ENCODE measurements at places on chromosomes 2 and 18.
A peak's percentile ranks its signal among the peaks of the same experiment; 100 is the strongest.

- DNase-seq, result no peak
Observed at GRCh38 chr18:34709750-34710441, at the start of gene DTNA. Gene DTNA (plus strand): TSS chr18:34710298. CDS start chr18:34755977, 45,679 bp downstream.

- no peak for DNase-seq
Observed at GRCh38 chr18:36518839-36519238, 221.3 kb downstream of the FHOD3 start.

DNA sequence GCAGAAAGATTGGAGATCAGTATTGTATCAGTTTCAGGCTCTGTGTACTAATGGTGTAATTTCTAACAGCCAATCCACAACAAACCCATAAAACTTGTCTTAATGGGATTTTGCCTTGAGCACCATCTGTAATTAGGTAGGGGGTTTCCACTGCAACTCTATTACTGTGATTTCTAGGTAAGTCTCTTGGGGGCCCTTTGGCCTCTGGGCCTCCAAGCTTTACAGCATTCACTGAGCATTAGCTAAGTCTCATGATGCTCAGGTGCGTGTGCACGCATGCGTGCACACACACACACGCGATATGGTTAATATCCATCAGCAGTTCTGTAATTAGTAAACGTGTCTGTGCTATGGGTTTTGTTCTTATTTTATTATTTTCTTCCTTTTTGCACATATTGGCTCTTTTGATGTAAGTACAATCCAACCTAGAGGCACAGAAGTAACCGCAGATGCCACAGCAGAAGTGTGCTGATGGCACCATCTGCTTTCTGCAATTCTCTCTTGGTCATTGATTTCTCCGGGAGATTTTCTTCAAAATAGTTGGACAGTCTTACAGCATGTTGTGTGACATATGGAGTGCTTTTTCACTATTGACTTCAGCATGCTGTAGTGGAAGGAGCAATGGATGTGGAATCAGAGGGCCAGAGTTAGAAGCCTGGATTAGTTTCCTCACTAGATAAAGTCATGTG is 592.0 kb downstream of the LRRTM4 start:
- DNase-seq, result no peak

DNA sequence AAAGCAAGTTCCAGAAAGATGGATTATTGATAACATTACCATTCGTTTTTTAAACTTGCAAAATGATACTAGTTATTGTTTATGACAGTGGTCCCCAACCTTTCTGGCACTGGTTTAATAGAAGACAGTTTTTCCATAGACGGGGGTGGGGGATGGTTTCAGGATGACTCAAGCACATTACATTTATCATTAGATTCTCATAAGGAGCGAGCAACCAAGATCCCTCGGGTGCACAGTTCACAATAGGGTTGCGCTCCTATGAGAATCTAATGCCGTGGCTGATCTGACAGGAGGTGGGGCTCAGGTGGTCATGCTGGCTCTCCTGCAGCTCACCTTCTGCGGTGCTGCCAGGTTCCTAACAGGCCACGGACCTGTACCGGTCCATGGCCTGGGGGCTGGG is 86.2 kb downstream of the BCL2 start:
- DNase-seq, result no peak

- DNase-seq, result no peak
Observed at GRCh38 chr2:95315801-95316411, 18.8 kb downstream of the KCNIP3 start.

- DNase-seq, result no peak
Observed at GRCh38 chr2:190050001-190050400, 12.5 kb downstream of the MSTN start.

GRCh38 chr2:233199870-233200269 is 51.6 kb upstream of the ATG16L1 start:
- DNase-seq, result no peak

DNA sequence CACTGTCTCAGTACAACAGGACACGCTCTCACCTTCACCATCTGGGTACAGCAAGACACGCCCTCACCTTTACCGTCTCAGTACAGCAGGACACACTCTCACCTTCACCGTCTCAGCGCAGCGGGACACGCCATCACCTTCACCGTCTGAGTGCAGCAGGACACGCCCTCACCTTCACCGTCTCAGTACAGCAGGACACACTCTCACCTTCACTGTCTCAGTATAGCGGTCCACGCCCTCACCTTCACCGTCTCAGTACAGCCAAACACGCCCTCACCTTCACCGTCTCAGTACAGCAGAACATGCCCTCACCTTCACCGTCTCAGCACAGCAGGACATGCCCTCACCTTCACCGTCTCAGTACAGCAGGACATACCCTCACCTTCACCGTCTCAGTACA is 109.9 kb upstream of the CTDP1 start:
- no peak for DNase-seq

DNA sequence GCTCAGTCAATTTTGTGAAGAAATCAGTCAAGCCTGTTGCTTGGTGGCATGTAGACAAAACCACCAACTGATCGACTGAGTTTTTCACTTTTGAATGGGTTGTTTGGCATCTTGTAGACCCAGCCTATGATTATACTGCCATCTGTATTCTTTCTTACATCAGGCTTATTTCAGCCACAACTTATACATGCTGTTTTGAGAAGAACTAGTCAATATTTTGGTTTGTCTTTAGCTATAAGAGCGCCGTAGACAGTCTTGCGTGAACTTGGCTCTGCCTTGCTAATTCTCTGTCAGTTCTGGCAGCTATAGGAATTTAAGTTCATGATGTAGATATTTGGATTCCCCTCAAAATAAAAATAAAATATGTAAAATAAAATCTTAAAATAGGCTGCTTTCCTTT is 742.0 kb upstream of the FANCL start:
- DNase-seq, result no peak

DNA sequence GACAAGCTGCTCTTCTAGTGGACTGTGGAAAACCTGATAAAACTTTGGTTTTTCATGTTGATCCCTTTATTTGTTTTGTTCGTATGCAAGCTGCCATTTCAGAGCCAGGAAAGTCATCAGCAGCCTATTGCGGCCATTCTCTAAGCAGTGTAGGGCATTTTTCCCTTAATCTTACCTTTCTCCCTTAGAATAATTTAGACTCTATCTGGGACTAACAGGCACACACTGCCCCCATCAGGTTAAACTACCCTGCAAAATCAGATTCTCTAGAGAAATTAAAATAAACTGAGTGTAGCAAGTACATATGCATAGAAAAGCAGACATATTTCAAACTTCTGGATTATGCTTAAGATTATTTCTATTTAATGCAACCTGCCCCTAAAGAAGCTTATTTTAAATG is 347.5 kb downstream of the METTL4 start:
- DNase-seq, result no peak

- DNase-seq, result peak; percentile 65
Observed at GRCh38 chr2:223952280-223952968, 4.8 kb upstream of the MRPL44 start.

- no peak for DNase-seq
Observed at GRCh38 chr18:37299471-37300304, 265.9 kb downstream of the CELF4 start.

GRCh38 chr2:142874293-142874814 is 3.1 kb upstream of the KYNU start:
- DNase-seq, result peak; percentile 35

Measured in B cell (primary cell).